ENCODE measurements at places on chromosomes 5 and 9.

DNA sequence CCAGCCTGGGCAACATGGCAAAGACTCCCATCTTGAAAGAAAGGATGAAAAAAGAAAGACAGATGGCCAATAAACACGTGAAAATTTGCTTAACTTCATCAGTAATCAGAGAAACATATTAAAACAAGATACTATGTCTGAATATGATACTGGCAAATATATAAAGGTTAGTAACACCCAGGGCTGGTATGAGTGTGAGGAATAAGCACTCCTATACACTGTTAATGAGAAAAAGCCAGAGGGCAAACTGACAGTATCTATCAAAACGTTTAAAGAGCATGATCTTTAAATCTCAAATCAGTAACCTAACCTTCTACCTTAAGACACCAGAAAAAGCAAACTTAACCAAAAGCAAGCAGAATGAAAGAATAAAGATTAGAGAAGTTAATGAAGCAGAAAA is 14.1 kb downstream of the B4GALT1 start:
- DNase-seq = no peak

DNA sequence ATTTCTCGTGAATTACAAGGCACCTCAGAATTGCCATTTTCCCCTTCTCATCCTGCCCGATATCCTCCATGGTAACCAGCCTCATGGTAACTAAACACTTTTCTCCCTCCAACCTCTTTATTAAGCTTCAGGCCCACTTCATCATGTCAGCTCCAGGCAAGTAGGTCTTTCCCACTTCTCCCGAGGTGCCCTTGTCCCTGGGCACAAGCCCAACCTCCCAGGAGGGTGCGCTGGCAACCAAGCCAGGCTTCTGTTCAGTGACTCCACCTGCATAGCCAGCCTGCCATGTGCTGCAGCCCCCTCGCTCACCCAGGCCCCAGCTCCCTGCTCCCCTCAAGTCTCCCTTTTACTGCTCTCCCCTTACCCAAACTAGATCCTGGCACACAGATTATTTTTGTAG is 47.4 kb upstream of the AFAP1L1 start:
- DNase-seq = no peak

DNA sequence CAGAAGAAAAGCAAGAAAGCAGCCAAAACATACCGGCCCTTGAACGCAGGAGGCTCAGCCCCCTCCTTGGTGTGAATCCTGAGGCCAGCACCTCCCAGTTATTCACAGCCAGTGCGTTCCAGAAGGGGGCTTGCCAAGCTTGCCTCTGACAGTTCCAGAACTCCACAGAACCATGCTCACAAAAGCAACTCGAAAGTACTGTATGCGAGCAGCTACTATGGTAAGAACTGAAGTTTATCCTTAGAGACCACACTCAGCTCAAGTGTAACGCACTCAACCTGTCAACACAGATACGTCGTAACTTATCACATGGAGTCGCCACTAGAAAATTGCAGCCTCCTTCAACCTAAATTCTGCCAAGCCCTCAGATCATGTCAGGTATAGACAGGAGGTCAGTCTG is 1.4 kb downstream of the UBAC1 start:
- no peak for DNase-seq

DNA sequence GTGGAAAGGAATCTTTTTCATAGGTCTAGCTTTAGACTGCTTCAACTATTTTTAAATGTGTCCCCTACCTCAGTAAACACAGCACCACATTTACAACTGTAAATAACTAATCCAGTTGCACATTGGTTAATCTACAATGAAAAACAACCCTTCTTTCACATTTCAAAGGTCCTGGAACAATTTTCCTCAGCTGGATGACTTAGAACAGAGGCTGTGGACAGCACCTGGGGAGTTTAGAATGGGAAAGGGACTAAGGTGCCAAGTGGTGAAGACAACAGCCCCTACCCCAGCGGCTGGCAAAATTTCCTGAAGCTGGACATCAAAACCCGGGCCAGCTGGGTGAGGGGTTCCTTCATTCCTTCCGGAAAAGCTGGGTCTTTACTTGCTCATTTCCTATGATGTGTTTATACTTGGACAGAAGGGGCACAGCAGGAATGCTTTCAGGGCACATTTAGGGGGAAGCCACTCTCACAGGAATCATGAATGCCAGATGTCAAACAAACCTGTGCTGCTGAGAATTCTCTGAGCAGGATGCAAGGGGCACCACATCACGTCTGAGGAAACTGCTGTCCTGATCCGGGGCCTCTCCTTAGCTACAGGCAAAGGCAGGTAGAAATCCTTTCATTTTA is 158.3 kb downstream of the NR2F1-AS1 start:
- DNase-seq = no peak

DNA sequence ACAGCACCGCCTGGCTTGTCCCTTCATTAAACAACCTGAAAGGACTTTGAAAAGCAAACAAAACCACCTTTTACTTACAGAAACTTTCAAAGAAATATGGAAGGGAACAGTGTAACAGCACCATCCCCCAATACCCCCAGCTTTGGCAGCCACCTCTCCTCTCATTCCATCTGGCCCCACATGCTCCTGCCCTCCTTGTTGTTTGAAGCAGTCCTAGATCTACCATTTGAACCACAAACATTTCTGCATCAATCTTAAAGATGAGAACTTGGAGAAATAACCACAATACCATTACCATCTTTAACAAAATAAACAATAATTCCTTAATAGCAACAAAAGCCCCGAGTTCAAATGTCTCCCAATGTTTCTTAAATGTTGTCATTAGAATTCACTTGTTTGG is 17.8 kb upstream of the COL15A1 start:
- no peak for DNase-seq

- DNase-seq = no peak
Observed at GRCh38 chr9:135343136-135343535, 136.4 kb upstream of the PPP1R26 start.

Data from AG08396 (cell line).